ENCODE measurements at places on chromosomes 1 and 21. TPM values are rescaled to one million over a fixed set of nuclear protein-coding genes. Genes with fewer than 3 reads are reported as not detected.
A peak's percentile ranks its signal among the peaks of the same experiment; 100 is the strongest.

- DNase-seq = no peak
Observed at GRCh38 chr1:14082331-14082730, 382.3 kb downstream of the PRDM2 start.

GRCh38 chr1:199585392-199585791, 442.1 kb upstream of the NR5A2 start:
- DNase-seq = peak; percentile 53

GRCh38 chr1:47104816-47105215, 32.4 kb upstream of the CYP4A22 start:
- peak; percentile 23 for DNase-seq

GRCh38 chr1:55774446-55774845, 559.3 kb upstream of the USP24 start:
- no peak for DNase-seq

DNA sequence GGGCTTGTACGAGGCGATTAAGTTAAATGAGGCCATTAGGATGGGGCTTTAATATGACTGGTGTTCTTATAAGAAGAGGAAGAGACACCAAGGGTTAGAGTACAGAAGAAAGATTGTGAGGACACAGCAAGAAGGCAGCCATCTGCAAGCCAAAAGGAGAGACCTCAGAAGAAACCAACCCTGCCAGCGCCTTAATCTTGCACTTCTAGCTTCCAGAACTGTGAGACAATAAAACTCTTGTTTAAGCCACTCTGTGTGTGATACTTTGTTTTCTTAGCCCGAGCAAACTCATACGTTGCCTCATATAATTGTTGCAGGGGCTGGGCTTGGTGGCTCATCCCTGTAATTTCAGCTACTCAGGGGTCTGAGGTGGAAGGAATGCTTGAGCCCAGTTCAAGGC, 33.6 kb upstream of the RGS16 start:
- DNase-seq = no peak

GRCh38 chr21:34698270-34699015, 29.6 kb downstream of the CLIC6 start:
- DNase-seq = no peak

VHLL gene
- not detected for total RNA-seq

FBLIM1 gene
- total RNA-seq = 213 TPM

SPATA1 gene
- total RNA-seq = not detected

TNNI3K gene
- not detected for total RNA-seq

PSMD4 gene
- total RNA-seq = 257 TPM

All from renal cortical epithelial cell (primary cell).